ENCODE measurements at places on chromosomes 16 and 17. TPM values are rescaled to one million over a fixed set of nuclear protein-coding genes. Genes with fewer than 3 reads are reported as not detected.

Gene GAS2L2
- not detected for total RNA-seq

Gene MYH1
- total RNA-seq = not detected

Gene ABCC6
- total RNA-seq = 4.8 TPM

Gene GCGR
- 0.15 TPM for total RNA-seq

Gene TMEM204
- 0.39 TPM for total RNA-seq

Gene STH
- total RNA-seq = not detected
